ENCODE measurements at places on chromosomes 1 and 21.
A peak's percentile ranks its signal among the peaks of the same experiment; 100 is the strongest.

DNA sequence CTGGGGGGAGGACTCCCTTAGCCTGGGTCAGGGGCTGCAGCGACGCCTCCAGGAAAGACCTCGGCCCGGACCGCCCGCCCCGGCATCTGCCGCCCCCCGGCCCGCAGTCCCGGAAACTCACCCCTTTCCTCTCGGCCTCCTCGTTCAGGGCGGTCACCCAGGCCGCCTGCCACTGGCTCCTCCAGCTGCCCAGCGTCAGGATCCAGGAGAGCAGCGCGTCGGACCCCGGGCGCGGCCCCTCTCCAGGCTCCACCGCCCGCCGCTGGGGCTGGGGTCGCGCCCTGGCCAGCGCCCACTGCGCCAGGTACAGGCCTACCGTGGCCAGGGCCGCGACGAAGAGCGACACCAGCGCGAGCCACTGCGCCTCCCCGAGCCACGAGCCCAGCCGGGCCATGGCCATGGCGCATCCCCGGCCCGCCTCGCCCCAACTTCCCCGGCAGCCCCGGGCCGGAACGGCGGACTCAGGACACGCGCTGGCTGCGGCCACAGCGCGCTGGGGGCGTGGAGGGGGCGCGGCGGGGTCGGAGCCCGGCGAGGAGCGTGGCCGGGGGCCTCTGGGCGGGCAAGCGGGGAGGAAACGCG, 478 bp downstream of the C2CD2 start:
- DNase-seq = no peak

- DNase-seq = no peak
These were observed 99.0 kb downstream of the ZZZ3 start for GRCh38 chr1:77583483-77583882.

DNA sequence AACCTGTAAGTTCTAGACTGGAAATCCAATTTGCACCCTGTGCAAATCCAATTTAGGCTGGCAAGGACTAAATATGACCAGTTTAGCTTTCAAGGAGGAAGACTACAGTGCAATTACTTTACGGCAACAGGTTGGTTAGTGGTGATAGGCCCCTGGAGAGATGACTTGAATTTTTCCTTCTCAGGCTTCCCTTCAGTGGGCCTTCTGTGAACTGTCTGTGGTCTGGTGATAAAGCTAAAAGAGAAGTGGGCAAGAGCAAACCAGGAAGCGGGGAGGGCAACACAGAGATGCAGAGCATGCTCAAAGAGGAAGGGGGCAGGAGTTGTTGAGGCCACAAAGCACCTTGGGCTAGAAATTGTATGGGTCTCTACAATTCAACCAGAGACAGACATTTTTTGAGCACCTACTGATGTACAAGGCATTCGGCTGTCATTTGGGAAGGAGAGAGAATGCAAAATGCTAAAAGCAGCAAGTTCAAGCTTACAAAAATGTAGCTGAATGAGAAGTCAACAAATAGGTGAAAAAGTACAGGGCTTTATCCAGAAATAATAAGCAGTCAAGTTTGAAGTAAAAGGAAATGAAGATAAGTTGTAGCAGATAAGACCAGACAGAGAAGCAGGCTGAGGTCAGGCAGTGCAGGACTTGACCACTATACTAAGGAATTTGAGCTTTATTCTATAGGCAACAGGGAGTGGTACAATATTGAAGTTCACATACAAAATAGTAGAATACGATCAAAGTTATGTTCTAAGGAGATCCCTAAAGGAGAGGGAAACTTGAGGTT, 23.9 kb downstream of the INPP5B start:
- DNase-seq = peak; percentile 49

DNA sequence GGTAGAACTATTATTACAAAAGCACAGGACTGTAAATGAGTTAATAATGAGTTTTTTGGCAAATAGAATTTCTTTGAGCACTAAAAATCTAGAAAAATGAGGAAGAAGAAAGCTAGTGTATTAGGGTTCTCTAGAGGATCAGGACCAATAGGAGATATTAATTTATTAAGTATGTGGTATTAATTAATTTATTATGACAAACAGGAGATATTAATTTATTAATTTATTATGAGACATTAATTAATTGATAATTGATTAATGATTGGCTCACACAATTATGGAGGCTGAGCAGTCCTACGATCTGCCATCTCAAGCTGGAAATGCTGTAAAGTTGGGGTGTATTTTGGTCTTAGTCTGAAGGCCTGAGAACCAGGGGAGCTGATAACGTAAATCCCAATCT, 31.2 kb downstream of the PLA2G4A start:
- no peak for DNase-seq

GRCh38 chr1:42165511-42166210, 1.1 kb upstream of the GUCA2A start:
- DNase-seq = no peak

DNA sequence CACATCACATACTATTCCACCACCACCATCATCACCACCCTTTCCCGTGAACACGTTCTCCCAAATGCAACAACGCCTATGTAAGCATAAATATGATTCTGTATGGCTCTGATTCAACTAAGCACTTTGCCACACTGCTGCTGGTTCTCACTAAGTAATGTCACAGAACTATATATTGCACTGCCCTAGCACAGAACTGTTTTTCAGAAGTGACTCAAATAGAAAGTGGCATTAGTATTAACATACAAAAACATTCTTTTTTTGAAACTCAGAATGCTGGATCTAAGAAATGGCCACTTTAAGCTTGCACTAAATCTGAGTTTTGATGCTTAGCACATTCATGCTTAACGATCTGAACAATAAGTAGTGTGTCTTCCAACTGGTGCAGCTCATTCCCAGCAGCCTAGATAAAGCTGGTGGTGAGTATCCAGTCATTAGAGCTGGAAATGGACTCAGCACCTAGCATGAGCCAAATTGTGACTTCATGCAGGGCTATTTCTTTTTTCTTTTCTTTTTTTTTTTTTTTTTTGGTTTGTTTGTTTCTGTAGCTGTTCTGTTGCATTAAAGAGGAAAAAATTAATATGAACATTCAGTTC, 46.2 kb upstream of the ZC3H11B start:
- no peak for DNase-seq

DNA sequence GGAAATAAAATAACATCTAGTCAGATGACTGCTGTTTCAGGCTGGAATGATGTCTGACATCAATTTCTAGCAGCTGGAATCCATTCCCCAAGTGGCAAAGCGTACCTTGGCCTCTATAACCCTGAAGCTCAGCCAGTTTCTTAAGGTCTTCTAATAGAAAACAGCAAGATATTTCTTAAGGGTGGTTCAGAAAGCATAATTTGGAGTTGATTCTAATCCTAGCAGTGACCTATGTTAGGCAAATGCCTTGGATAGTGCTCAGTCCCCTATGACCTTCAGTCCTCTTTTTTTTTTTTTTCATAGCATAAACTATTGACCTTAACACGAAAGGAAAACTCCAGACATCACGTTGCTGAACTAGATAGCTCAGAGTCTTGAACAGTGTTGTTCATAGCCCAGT, 56.5 kb downstream of the LAMC2 start:
- DNase-seq = no peak

GRCh38 chr1:152347116-152347728, 12.6 kb downstream of the FLG2 start:
- DNase-seq = no peak

DNA sequence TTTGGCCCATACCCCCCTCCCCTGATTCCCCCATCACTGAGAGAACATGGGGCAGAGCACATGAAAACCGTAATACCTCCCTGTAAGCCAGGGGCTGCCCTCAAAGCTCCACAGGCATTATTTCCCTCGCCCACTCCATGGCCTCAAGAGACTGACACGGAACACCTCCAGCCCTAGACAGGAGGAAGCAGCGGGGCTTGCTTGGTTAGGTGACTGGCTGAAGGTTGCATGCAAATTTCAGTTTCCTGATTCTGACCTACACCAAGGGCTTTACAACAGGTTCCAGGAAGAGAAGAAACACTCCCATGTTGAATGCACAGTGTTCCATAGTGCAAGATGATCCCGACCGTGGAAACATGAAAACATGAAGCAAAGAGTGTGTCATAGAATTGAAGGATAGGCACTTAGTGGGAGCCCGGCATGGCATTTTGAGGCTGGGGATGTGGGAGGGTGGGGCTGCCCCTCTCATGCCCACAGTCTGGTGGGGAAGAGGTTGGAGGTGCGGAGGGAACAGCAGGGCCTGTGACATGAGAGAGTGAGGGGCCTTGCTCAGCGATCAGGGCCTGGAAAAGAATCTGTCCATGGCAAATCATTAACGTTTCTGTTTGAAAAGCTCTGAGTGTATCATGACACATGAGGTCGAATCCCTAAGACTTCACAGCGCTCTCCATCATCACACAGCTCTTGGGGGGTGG, 33.5 kb downstream of the GPR137B start:
- no peak for DNase-seq

DNA sequence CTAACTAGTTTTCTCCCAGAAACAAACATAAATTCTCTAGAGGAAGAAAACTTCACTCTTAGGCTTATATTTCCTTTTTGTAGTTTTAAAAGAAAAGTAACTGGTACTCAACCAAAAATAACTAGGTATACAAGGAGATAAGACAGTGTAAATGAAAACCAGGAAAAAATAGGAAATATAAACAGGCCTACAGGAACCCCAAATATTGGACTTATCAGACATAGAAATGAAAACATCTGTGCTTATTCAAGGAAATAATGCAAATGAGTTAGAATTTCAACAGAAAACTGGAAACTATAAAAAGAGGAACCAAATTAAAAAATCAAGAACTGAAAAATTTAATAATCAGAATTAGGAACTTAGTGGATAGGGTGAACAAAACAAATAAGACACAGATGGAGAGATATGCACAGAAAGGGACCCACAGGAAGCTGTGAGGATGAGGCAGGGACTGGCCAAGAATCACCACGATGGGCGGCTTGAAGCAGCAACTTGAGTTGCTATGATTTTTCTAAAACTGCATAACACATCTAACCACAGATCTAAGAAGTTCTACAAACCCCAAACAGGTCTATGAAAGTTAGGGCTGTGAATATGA, 67.5 kb upstream of the ACTRT2 start:
- DNase-seq = no peak

DNA sequence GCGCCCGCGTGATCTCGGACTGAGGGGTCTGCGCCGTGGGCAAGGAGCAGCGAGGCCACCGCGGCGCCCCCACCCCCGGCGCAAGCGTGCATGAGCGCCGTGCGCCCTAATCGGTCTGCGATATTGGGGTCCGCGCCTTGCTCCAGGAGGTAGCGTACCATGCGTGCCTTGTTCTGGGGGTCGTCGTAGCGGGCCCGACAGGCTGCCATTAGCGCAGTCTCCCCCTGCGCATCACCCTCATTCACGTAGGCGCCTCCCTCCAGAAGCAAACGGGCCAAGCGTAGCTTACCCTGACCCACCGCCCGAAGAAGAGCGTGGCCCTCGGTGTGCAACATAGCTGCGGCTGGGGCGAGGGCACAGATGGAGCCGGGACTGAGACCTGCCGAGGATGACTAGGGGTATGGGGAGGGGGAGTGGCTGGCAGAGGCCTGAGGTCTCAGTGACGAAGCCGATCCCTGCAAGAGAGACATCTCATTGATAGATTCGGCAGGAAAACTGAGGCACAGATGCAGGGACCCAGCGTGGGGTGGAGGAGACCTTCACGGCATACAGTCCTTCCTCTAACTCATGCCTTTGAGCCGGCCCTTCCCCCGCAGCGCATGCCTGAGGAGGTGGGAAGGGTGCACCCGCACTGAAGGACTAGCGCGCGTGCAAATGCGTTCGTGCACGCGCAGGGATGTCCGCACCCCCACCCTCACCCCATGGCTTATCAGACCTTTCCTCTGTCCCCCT, 2.8 kb downstream of the ANKRD34A start:
- peak; percentile 36 for DNase-seq

GRCh38 chr1:36523850-36524249, 41.1 kb upstream of the CSF3R start:
- no peak for DNase-seq

GRCh38 chr1:228655796-228656394, 79.4 kb upstream of the RHOU start:
- no peak for DNase-seq

GRCh38 chr1:31221072-31221471, 18.6 kb downstream of the NKAIN1 start:
- DNase-seq = no peak

DNA sequence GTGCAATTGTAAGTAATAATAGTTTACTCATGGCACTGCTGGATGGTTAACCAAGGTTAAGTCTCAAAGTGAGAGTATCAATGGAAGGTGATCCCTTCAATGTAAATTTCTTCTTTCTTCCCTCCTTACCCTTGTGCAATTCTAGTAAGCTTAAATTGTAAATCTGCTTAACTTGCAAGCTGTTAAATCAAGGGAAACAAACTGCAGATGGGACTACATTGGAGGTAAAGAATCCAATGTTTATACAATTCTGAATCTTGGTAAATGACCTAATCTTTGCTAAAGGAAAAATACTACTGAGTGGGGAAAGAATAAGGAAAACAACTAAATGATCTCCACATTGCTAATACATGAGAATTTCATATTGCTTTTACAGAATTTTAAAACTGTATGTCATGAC, 6.7 kb upstream of the CD55 start:
- DNase-seq = no peak

DNA sequence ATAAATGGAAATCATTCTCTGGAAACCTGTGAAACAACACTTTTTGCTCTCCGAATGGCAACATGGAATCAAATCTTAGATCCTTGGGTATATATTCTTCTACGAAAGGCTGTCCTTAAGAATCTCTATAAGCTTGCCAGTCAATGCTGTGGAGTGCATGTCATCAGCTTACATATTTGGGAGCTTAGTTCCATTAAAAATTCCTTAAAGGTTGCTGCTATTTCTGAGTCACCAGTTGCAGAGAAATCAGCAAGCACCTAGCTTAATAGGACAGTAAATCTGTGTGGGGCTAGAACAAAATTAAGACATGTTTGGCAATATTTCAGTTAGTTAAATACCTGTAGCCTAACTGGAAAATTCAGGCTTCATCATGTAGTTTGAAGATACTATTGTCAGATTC, 45.7 kb downstream of the PTGFR start:
- no peak for DNase-seq

- no peak for DNase-seq
These were observed 17.1 kb downstream of the FBLIM1 start for GRCh38 chr1:15775706-15776105.

- DNase-seq = no peak
These were observed 256.4 kb downstream of the KCNJ6 start for GRCh38 chr21:37659874-37660273.

DNA sequence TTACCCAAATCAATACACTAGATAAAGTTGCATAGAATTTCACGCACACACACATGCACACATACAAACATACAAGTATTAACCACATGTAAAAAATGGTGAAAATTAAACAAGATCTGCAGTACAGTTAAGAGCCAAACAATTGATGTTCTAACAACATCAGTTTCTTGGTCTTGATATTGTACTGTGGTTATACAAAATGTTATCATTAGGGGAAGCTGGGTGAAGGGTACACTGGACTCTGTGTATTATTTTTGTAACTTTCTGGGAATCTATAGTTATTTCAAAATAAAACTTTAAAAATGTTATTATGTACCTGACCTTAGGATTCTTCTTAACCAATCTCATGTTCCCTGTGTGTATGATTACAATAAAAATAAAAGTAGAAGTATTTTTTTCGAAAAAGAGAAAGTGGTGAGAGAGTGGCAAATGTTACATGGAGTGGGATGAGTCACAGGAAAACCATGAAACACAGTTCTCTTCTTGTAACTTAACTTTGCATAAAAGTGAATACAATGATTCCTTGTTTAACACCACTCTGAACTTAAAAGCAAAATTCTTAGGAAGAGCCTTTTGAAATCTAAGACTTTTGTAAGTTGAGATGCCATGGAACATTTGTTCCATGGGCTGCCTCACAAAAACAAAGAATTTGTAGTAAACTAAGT, 101.6 kb upstream of the RUNX1 start:
- DNase-seq = no peak
